ENCODE measurements at places on chromosomes 4 and X.

DNA sequence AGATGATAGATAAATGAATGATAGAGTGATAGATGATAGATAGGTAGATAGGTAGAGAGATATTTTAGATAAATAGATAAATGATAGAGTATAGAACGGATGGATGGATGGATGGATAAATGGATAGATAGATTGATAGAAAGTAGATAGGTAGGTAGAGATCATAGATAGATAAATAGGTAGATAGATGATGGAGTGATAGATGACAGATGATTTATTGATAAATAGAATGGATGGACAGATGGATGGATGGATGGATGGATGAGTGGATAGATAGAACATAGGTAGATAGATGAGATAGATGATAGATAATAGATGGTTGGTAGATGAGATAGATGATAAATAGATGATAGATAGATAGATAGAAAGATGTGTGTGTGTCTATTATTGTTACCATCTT, 49.5 kb downstream of the ARSD start:
- DNase-seq, result no peak

DNA sequence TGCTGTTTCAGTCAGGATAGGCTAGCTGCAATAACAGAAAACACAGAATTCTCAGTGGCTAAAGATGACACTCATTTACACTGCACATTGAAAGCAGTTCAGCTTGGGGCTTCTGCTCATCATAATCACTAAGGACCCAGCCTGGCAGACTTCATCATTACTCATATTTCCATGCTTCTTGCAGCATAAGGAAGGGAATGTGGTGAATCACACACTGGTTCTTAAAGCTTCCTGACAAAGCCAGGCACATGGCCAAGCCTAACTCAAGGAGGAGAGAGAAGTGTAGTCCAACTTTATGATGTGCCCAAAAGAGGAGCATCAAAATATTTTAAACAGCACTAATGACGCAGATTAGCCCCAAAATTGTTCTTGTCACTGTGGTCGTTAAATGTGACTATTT, 186.5 kb downstream of the BANK1 start:
- no peak for DNase-seq

- DNase-seq, result no peak
These were observed 135.4 kb downstream of the ASMT start for GRCh38 chrX:1750267-1750666.

DNA sequence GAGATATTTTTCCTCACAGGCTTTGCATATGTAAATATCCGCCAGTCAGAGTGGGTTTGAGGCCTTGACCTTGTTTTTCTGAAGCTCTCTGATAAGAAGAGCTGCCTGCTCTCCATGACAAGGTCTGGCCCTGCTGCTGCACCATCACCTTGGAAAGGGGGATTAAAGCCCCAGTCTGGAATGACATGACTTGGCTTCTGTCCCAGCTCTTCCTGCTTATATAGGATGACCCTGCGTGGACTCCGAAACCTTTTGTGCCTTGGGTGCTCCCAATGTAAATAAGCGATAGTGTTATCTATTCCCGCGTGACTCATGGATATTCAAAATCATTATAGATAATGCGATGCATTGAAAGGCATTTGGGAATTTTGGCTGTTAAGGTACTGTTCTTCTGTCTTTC, 139.3 kb downstream of the BMPR1B start:
- no peak for DNase-seq

GRCh38 chrX:74249963-74250362, 54.0 kb upstream of the ZCCHC13 start:
- DNase-seq, result no peak

DNA sequence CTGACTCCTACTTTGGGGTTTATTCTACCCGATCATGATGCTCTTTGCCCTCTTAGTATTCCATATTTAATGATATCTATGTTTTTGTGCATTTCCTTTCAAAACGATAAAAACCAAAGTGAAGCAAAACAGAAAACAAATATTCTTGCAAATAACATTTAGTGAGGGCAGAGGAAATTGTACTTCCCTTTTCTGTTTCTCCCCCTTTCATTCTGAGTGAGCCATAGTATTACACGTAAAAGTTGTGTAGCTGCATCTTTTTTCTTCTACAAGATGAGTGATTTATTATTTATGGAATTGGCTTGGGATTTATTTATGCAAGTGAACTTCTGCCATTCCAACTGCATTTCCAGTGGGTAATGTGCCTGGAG, 109.9 kb downstream of the AFF2 start:
- no peak for DNase-seq

GRCh38 chrX:70079870-70080269, 17.6 kb downstream of the OTUD6A start:
- DNase-seq, result no peak

GRCh38 chr4:79472693-79473438, 64.8 kb upstream of the GK2 start:
- DNase-seq, result no peak

GRCh38 chr4:118277243-118277642, 75.6 kb downstream of the PRSS12 start:
- no peak for DNase-seq

- DNase-seq, result no peak
These were observed 167.5 kb upstream of the PDE5A start for GRCh38 chr4:119795986-119796578.

DNA sequence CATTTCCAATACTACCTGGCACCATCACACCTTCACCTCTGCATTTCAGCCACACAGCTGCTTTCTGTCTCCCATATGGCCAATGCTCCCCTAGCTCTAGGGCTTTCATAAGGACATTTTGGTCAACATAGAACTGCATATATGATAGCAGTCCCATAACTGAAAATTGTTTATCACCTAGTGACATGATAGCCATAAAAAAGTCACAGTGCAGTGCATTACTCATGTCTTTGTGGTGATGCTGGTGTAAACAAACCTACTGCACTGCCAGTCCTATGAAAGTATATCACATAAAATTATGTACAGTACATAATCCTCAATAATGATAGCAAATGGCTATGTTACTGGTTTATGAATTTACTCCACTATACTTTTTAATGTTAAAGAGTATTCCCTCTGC, 221.0 kb downstream of the NAF1 start:
- no peak for DNase-seq

DNA sequence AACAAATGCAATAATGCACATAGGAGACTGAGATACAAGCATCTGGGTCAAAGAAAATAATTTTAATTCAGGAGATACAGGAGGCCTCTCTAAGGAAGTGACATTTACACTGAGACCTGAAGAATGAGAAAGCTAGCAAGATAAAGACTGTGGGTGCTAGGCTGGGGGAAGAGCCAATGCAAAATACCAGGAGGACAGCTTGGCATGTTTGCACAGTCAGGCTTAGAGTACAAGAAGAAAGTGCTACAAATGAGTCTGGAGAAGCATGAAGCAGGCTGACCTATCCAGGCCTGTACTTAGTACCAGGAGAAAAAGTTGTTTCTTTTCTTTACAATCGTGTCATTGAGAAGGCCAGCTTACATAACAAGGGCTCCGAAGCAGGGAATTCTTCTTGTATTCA, 56.9 kb downstream of the GABRB1 start:
- DNase-seq, result no peak

DNA sequence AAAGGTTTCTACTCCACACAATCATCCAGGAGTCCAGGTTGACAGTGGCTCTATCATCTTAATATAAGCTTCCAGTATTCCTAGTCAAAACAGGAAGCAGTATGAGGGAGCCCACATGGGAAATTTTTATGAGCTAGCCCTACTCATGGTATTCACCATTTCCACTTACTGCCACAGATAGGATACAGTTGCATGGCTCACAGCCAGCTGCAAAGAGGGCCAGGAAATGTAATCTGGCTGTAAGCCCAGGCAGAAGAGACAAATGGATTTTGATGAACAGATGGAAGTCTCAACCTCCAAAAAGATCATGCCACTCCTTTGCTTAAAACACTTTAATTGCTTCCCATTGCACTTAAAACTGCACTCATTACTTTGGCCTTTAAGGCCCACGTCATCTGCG, 150.6 kb downstream of the ADAMTS3 start:
- DNase-seq, result peak; percentile 19

- DNase-seq, result no peak
These were observed 33.5 kb upstream of the IGSF1 start for GRCh38 chrX:131322651-131323050.

GRCh38 chrX:39969099-39969818, 128.5 kb downstream of the BCOR start:
- DNase-seq, result no peak

- no peak for DNase-seq
These were observed 1310.7 kb upstream of the TENM3 start for GRCh38 chr4:180932370-180933001.

- no peak for DNase-seq
These were observed 20.2 kb upstream of the CCKAR start for GRCh38 chr4:26510334-26510964.

DNA sequence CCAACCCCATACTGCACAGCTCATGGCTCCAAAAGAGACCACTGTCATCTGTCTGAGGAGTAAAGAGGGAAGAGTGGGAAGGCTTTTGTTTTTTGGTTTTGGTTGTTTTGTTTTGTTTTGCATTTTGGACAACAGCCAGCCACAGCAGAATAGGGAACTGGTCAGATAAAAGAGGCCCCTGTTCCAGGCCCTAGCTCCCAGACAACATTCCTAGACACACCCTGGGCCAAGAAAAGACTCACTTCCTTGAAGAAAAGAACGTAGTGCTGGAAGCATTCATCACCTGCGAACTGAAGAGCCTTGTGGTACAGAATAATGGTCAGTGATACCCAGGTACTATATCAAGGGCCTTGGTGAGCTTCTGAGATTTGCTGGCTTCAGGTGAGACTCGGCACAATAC, 619.4 kb upstream of the SPANXN1 start:
- DNase-seq, result no peak

- DNase-seq, result no peak
These were observed 29.6 kb downstream of the SPARCL1 start for GRCh38 chr4:87499403-87500091.

GRCh38 chr4:38044060-38044459, 83.9 kb downstream of the PTTG2 start:
- no peak for DNase-seq

GRCh38 chr4:173767650-173768049, 237.6 kb upstream of the HAND2 start:
- no peak for DNase-seq

DNA sequence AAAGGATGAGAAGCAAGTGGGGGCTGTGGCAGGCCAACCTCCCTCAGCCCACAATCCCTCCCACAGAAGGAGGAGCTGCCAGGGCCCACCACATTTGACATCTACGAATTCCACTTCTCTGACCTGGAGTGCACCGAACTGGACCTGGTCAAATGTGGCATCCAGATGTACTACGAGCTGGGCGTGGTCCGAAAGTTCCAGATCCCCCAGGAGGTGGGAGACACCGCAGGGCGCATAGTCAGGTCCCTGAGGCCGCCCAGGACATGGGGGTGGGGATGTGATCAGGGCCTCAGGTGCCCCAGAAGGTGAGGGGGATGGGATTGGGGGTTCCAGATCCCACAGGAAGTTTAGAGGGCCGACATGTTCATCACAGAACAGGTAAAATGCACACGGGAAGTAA, 13.7 kb downstream of the ATP5ME start:
- peak; percentile 8 for DNase-seq

GRCh38 chr4:126958482-126958881, 674.3 kb upstream of the INTU start:
- DNase-seq, result no peak

- no peak for DNase-seq
These were observed 38.2 kb downstream of the HPGDS start for GRCh38 chr4:94304365-94304971.

DNA sequence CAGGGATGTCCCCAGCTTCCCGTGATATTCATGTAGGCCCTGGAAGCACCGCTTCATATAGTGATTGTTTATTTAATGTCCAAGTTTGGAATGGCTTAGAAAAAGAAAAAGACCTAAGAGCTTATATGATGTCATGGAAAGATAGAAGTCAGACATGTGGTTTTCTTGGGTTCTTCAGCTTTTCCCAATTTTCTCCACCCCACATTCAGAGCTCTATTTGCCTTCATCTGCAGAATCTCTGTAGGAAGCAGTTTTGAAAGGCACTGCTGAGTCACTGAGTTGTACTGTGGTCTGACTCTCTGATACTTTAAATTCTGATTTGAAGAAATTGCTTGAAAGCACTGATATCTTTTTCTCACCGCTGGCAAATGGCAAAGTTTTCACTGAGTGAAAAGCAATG, 120.6 kb upstream of the EDNRA start:
- DNase-seq, result no peak

DNA sequence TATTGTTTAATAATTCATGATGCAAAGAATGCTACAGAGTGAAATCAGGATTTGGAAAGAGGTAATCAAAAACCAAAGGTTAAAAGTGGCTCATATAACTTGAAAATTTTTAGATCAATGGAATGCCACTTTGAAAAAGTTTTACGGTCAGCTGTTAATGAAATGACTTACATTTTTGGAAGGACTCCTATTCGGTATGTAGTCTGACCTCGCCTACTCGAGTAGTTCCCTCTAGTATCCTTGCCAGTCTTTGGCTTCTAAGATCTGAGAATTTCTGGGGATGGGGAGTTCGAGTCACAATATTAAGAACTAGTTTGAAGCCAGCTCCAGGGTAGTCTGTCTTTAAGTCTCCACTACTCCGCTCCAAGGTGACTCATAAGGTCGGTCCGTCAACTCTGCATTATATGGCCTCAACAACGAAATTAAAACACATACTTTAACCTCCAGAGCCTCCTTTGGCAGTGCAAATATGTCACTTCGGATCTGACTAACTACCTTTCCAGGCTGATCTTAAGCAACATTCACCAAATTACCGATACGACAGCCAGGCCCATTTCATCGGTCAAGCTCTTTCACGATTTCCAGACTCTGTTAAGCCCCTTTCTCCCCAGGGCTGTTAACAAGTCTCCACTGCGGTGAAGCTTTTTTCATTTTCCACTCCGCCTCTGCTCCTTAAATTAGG, 733 bp upstream of the NAA15 start:
- DNase-seq, result no peak

- DNase-seq, result no peak
These were observed 94.1 kb downstream of the BCOR start for GRCh38 chrX:40003428-40004245.

DNA sequence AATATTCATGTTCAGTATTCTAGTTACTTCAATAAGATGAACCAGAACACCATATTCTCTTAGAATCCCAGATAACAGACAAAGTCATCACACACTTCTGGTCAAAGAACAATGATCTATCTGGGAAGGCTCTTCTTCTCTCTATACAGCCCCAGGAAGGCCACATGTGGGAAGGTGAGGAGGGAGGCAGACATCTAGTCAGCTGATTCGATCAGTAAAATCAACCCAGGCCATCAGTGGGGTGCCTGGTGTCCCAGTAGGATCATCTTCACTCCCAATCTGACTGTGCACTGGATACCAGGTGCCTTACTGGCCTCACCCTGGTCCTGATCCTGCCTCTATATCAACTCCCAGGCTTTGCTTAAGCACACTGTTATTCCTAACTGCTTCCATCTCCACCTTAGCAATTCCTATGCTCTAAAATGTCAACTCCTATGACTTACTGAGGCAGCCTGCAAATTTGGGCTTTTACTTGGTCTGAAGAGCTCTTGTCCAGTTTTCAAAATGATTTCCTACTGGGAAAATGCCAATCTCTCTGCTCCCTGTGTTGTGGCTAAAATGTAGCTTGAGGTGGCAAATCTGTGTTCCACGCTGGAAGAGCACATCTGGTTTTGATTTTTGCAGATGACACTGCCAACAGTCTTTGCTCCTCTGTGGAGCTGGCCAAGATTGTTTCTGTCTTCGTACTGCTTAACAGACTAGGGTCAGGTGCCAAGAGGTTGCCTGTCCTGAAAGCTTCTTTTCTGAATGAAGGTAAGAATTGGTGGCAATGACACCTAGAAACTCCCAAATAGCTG, 128.7 kb downstream of the MGST2 start:
- no peak for DNase-seq

GRCh38 chr4:14277505-14277904, 650.0 kb upstream of the BOD1L1 start:
- no peak for DNase-seq
